ENCODE measurements at places on chromosomes 3 and 15.
A peak's percentile ranks its signal among the peaks of the same experiment; 100 is the strongest.

DNA sequence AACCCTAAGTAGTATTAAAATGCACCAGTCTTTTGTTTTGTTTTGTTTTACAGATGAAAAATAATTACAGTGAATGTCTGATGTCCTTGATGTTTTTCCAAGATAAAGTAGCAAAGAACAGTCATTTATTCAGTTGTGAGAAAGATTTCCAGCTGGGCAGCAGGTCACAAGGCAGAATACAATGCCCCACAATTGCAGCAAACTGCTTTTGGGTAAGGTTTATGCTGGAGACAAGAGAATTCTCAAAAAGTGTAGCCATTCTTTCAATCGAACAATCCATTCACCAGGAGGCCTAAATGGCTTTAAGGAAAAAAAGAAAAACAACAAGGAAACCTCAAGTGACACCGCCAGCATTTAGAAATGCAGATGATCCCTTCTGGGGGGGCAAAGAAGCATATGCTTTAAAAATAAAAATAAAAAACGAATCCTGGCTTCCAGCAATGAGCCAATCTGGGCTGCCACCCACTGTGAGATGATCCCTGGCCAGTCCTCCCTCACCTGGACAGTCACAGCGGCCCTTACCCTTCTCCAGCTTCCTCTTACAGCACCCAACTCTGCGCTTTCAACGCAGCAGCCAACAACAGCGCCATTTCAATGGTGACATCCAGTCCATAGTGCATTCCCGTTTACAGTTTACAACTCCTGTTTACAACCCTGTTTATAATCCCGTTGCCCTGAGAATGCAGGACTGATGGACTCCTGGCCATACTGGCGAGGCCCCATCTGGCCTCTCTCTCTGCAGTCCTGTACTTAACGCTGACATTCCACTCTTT is 25.7 kb upstream of the WNT5A start:
- no peak for DNase-seq

DNA sequence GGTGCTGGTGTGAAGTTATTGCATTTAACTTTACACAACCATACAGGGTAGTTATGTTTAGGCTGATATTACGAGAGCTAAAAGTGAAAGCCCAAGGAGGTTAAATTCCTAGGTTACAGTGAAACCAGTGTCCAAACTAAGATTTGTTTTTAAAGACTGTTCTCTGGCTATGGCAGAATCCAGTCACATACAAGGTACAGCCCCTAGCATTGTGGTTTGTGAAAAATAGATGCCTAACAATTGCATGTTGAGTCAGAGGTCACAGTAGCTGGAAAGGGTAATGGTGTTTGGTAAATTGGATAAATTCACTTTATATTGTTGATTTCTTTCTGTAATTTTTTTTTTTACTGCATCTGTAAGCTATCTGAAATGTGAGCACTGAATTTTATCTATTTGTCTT is 614.6 kb upstream of the TBL1XR1 start:
- no peak for DNase-seq

DNA sequence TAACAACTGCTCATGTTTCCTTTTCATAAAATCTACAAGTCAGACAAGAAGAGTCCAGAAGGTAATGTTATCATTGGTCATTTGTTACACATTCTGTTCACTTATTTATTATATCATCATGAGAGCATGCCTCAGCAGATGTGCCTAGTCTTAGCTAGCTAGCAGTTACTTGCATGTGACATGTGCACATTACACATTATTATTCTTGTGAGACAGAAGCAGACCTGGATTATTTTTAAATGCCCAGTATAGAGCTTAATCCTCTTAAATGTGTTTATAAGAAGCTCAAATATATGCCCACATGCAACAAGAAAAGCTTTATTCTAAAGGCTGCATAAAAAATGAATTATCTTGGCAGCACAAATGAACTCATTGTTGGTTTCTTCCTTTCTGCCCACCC is 12.6 kb downstream of the YEATS2 start:
- DNase-seq, result no peak

DNA sequence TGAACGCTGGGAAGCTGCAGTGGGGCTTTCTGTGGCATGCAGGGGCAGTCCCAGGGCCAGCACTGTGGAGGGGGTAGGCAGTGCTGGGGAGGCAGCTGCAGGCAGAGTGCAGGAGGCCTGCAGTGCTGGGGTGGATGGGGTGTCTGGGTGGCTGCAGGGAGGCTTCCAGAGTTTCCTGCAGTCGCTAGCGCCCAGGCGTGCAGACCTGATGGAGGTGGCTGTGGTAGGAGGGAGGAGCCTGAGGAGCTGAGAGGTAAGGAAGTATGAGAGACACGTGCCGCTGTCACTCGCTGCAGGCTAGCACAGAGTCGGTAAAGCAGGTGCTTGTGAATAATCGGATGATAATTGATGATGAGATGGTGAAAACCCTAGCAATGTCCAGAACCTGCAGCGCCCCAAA is 16.3 kb downstream of the SYNM start:
- no peak for DNase-seq

DNA sequence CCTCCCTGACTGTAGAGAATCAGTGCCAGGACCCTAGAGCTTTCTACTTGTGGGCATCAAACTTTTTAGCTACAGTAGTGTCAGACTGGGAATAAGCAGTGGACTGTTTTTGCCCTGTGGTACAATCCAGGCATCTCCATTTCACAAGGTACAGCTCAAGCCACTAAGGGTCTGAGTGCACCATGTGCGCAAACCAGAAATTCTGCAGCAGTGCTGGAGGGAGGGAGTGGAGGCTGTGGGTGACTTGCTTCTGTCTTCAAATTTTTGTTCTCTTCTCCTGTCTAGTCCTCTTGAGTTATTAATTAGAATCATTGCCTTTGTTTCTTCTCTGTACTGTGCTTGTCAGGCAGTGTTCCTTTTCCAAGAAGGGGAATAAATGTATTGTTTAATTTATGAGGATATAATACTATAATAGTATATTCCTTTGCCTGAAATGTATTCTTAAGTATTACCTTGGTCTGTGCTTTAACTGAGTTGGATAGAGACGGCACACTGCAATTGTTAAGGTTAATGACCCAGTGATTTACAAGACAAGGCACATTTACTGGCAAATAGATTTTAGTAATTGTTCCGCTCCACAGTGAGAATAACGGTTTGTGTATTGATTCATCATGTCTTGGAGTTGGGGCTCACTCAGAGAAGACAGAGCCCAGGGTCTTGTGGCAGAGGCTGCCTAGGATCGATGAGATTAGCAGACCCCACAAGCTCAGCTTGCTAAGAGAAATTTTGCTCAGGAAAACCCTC is 390.6 kb upstream of the CFAP20DC start:
- no peak for DNase-seq

DNA sequence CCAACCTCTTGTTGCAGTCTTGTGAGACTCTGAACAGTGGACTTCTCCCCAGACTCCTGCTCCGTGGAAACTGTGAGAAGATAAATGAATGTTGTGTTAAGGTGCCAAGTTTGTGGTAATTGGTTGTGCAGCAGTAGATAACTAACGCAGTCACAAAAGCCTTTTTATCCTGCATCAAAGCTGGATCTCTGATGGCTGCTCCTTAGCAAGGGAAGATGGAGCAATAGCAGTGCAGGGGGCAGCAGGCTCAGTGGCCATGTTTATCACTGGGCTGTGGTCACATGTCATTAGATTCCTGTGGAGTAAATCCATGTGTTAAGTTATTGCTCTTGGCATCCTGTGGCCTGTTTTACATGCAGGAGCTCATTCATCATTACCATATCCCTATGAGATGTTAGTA is 13.5 kb downstream of the CMTM7 start:
- no peak for DNase-seq

- no peak for DNase-seq
Observed at GRCh38 chr3:31671451-31671850, 138.7 kb downstream of the STT3B start.

- no peak for DNase-seq
Observed at GRCh38 chr15:85792102-85792731, 2.5 kb downstream of the KLHL25 start.

DNA sequence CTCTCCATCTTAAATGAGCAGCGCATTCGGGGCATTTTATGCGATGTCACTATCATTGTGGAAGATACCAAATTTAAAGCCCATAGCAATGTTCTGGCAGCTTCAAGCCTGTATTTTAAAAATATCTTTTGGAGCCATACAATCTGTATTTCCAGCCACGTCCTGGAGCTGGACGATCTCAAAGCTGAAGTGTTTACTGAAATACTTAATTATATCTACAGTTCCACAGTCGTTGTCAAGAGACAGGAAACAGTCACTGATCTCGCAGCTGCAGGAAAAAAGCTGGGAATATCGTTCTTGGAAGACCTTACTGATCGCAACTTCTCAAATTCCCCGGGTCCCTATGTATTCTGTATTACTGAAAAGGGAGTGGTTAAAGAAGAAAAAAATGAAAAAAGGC is 44.4 kb upstream of the RASA2 start:
- DNase-seq, result no peak

- DNase-seq, result no peak
Observed at GRCh38 chr15:57735891-57736290, 29.4 kb downstream of the POLR2M start.

DNA sequence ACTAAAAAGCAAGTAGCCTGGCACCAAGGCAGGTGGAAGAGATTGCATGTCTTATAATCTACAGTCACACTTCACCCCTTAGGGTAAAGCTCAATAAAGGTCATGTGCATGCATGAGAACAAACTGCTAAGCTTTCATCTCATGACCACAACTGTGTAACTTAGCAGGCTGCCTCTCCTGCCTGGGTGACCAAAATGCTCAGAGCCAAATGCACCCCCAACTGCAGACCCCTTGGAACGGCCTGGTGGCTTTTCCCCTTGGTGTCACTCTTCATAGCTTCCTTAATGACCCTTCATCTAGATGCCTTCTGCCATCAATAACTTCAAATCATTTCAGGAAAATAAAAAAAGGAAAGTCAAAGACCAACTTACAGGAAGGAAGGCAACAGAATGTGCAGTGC is 88.1 kb downstream of the ADAMTS17 start:
- DNase-seq, result no peak

- no peak for DNase-seq
Observed at GRCh38 chr3:101838691-101839090, 10.6 kb upstream of the NFKBIZ start.

- peak; percentile 54 for DNase-seq
Observed at GRCh38 chr3:141094790-141095545, 43.8 kb downstream of the SPSB4 start.

- DNase-seq, result no peak
Observed at GRCh38 chr15:33871980-33872379, 96.3 kb upstream of the CHRM5 start.

- no peak for DNase-seq
Observed at GRCh38 chr3:133592843-133593242, 19.4 kb downstream of the CDV3 start.

DNA sequence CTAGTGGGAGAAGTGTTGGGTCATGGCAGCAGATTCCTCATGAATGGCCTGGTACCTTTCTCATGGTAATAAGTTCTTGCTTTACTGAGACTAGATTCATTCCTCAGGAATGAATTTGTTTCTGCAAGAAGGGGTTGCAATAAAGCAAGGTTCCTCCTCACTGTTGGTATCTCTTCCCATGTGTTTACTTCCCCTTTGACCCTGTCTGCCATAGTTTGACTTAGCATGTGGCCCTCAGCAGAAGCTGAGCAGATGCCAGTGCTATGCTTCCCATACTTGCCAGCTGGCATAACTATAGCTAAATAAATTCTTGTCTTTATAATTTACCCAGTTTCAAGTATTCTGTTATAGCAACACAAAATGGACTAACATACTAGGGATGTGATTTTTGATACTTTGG is 163.6 kb upstream of the COL8A1 start:
- no peak for DNase-seq

DNA sequence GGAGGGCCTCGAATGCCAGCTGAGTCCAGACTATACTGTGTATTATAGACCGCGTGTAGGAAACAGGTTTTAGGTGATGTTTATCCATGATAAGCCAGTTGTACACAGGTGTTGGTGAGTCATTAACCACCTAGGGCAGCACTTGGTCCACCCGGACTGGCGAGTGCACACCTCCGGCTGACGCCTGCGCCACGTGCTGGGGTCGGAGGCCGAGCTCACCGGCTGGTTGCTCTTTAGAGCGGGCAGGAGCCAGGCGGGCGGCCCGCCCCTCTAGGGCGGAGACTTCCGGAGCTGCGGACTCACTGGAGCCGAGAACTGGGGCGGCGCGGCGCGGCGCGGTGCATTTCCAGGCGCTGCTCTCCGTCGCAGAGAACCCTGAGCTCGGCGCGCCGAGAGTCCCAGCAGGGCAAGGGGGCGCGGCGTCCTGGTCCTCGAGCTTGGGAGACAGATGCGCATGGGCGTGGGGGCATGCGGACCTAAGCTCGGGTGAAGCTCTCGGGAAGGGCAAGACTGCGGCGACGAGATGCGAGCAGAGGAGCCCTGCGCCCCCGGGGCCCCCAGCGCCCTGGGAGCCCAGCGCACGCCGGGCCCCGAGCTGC is at the start of gene ESYT3:
Gene ESYT3, plus strand, starts transcription at position 341 of the 599 bp plus-strand sequence. Its CDS starts 183 bp downstream, at position 524.
- peak; percentile 61 for DNase-seq

GRCh38 chr3:36875397-36875796 is 69.5 kb downstream of the TRANK1 start:
- DNase-seq, result no peak

DNA sequence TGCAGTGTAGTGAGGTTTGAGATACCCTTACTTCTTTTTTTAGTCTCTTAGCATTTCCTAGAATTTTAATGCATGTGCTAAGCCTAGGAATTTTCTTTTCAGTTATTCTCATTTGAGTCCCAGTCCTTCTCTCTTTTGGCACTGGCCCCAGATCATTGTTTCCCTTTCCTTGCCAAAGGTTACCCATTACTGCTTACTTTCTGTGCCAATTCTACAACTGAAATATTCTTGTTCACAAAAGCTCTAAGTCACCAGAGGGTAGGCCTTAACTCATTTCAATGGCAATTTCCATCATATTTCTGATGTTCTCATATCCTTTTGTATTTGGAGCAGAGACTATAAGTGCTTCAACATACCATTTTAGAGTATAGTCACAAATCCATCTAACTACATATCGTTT is 199.6 kb upstream of the CBLB start:
- no peak for DNase-seq

GRCh38 chr3:65362688-65363087 is 674.9 kb upstream of the ADAMTS9 start:
- no peak for DNase-seq

DNA sequence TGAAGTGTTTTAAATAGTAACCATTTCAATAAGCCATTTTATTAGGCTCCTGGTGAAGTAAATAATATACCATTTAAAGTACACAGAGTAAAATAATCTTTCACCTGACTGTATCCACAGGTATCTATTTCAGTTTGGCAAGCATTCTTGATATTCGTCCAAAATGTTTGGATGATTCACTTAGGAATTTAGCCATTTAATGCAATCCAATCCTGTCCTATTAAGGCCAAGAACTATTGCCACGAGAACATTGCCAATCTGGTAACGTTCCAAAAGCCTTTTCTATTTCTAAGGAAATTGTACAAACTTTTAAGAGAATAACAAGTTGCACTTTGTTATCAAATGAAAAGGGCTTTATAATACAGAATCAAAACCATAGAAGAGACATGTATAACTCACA is 209.8 kb upstream of the THRB start:
- DNase-seq, result no peak

GRCh38 chr3:79587150-79587549 is 180.6 kb downstream of the ROBO1 start:
- no peak for DNase-seq
